ENCODE measurements at places on chromosomes 2 and 18.
A peak's percentile ranks its signal among the peaks of the same experiment; 100 is the strongest.

DNA sequence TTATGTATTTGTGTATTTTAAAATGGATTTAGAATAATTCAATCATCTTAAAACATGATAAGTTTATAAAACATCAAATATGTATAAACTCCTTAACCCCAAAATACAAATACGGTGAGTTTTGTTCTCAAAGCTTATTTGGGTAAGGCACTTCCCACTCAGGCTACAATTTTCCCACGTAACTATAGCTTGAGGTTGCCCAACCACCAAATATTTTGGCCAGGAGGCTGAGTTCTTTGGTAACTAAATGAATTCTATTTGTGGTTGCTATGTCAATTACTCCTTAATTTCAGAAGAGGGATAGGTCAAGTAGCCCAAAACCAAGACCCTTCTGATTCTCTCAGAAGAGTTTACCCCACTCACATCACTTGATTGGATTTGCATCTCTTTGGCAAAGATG is 70.4 kb downstream of the MYL12B start:
- DNase-seq = no peak

GRCh38 chr2:149098701-149099100 is 60.2 kb downstream of the LYPD6B start:
- no peak for DNase-seq

DNA sequence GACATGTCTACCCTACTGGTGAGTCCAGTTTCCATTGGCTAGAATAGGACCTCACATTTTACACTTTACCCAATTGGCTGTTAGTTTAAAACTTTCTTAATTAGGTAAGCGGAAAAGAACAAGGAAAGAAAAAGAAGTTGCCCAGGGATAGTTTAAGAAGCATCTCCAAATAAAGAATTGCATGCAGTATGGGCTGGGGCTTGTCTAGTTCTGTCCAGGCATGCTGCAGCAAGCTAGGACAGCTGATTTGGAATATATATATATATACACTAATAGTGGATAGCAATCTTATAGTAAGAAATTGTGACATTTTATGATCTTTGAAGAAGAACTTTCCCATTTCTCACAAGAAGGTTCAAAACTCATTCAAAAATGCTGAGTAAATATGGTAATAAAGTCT is 90.0 kb upstream of the ERBB4 start:
- no peak for DNase-seq

DNA sequence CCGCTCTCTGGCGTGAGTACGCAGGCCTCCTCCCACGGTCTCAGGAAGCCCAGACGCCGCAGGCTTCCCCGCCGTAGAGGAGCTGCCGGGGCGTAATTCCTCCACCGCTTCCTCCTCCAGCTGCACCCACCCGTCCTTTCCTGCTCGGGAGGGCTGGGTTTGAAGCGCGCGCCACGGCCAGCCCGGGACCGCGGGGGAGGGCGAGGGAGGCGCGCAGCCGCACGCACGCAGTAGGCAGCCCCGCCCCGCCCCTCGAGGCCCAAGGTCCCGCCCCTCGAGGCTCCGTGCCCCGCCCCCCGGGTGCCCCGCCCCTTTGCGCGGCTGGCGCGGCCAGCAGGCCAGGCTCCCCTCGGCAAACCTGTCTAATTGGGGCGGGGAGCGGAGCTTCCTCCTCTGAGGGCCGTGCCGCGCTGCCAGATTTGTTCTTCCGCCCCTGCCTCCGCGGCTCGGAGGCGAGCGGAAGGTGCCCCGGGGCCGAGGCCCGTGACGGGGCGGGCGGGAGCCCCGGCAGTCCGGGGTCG is at the start of gene MALT1:
MALT1 (plus strand) TSS at position 355 of the 521 bp plus-strand sequence. CDS start 179 bp downstream, outside the sequence.
- DNase-seq = peak; percentile 98

- peak; percentile 42 for DNase-seq
Measured at GRCh38 chr2:74441170-74441689, 507 bp downstream of the RTKN start.

DNA sequence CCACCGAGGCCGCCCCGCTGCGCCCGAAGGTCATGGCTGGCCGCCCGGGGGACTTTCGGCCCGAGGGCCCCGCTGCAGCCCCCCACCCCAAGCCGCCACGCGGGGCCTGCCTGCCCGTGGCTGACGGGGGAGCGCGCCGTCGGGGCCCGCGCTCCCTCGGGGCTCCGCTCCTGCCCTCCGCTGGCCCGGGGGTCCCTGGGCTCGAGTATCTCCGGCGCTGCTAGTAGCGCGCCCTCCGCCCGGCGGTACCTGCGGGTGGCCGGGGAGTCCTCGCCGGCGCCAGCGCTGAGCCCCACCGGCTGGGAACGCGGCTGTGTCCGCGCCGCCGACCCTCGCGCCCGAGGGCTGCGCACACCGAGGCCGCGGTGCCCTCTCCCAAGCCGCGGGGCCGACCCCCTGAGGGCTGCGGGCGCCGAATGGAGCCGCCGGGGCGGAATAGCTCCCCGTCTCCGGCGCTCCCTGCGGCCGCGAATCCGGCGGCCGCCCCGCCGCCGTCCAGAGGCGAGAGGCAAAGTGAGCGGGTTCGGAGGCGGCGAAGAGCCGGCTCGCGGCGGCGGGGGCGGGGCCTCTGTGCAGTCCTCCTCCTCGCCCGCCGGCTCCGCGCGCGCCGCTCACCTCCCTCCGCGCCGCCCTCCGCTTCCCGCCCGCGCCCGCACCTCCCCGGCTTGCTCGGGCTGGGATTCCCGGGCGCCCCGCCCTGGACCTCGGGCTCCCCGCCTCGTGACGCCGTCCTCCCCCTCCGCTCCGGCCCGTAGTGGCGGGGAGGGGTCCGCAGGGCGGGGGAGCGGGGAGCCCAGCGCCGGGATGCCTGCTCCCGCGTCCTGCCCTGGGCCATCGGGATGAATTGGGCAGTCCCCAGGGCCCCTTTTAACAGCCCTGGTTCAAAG is at the start of gene KCNG3:
KCNG3 (minus strand) TSS at position 515 of the 887 bp plus-strand sequence; CDS start at position 34, 481 bp downstream.
- DNase-seq = peak; percentile 75

GRCh38 chr2:230749111-230749510 is 36.5 kb downstream of the CAB39 start:
- DNase-seq = no peak

- DNase-seq = no peak
Measured at GRCh38 chr2:230692760-230693159, 19.9 kb upstream of the CAB39 start.

DNA sequence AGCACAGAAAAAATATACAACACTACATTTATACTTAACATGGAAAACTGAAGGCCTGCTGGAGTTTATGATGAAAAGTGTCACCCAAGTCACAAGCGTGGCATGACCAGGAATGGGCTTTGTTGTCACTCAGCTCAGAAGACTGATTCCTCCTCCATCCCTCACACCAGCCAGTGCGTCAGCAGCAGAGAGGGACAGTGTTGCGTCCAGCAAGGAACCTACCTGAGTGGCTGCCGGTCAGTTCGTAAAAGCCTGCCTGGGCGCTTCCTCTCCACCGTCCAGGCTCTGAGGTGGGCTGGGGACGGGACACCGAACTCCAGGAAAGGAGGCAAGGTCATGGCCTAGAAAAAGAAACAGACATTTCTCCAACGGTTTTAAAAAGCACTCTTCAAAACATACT is 77.4 kb downstream of the USP40 start:
- no peak for DNase-seq

GRCh38 chr2:198811198-198811597 is 646.5 kb downstream of the SATB2 start:
- no peak for DNase-seq

GRCh38 chr2:173397539-173397938 is 42.9 kb downstream of the CDCA7 start:
- DNase-seq = no peak

GRCh38 chr2:96330407-96330806 is 5.2 kb upstream of the NCAPH start:
- no peak for DNase-seq

GRCh38 chr2:191839918-191840804 is 6.7 kb downstream of the CAVIN2 start:
- DNase-seq = no peak

- no peak for DNase-seq
Measured at GRCh38 chr2:190031969-190032618, 30.4 kb downstream of the MSTN start.

DNA sequence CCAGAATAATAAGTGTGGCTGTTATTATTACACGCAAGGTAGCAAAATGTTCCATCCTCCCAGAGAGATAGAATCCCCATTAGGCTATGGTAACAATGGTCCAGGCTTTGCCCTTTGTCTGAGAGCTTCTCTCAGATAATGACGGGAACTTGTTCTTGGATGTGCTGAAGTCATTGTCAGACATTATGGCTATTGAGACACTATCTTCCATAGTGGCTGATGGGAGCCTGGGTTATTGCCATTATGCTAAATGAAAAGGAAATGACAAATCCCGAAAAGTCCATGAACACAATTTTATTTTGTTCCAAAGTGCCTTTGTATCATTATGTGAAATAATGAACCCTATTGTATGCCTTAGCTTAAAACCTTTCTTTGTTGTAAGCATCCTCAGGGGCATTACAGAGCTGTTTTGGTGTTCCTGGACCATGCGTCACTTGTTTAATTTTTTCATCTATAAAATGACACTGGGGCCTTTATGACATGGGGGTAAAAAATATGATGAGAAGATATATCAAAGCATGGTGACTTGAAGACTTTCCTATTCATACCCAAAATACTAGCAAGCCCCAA is 218.5 kb downstream of the KCNS3 start:
- no peak for DNase-seq

GRCh38 chr2:30374380-30374779 is 72.7 kb upstream of the LCLAT1 start:
- no peak for DNase-seq

All from activated naive CD8-positive, alpha-beta T cell treated with anti-CD3 and anti-CD28 coated beads, Interleukin-2, amount 50 U/mL, for 24 hours (primary cell).